ENCODE measurements at places on chromosomes 16 and 17.

DNA sequence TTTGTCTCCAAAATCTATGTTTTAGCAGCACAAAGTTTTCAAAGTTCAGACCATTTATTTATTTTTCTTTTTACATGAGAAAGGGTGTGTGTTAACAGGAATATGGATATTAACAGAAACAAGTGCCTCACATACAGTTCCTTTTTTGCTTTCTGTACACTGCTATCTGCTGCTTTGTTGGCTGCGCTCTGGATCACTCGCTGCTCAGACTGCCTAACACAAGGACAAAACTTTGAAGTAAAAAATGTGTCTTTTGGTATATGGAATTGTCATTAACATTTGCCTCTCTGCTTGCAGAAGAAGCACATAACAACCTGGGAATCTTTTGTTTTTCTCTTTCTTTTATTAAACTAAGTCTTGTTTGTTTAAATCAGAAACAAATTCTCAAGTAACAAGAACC, 262.8 kb downstream of the ZFHX3 start:
- no peak for DNase-seq

- no peak for DNase-seq
Observed at GRCh38 chr17:21005803-21006202, 37.0 kb downstream of the USP22 start.

GRCh38 chr17:80456465-80457235, 19.8 kb downstream of the NPTX1 start:
- DNase-seq = no peak

DNA sequence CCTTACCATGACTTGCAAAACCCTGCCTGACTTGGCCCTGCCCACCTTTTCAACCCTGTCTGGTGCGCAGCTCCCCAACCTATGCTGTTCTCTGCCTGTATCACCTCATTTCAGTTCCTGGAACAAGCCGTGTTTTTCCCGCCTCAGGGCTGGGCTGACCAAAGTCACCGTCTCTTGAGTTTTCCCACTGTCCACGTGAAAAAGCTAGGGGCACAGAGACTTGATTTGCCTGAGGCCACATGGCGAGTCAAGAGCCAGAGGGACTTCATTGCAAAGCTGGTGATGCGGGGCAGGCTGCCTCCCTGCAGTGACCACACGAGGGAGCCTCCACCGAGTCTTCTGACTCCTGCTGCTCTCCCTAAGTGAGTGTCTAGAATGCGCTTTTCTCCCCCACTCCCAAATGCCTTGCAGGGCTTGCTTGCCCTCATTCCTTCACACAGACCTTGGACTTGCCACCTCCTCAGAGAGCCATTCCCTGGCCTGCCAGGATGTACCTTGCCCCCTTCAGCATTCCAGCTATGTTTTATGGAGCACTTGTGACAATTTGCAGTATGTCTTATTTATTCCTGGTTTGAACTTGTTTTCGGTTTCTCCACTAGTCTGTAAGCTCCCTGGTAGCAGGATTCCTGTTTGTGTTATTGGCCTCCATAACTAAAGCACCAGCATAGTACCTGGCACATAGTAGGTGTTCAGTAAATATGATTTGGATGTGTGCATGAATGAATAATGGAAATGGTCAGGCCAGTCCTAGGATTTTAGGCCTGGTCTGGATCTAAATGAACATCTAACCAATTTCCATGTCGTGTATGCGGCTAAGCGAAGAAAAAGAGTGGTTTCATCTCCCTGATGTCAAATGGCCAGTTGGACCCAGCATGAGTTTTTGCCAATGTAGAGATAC, 252.3 kb downstream of the SNX29 start:
- DNase-seq = peak; percentile 39

DNA sequence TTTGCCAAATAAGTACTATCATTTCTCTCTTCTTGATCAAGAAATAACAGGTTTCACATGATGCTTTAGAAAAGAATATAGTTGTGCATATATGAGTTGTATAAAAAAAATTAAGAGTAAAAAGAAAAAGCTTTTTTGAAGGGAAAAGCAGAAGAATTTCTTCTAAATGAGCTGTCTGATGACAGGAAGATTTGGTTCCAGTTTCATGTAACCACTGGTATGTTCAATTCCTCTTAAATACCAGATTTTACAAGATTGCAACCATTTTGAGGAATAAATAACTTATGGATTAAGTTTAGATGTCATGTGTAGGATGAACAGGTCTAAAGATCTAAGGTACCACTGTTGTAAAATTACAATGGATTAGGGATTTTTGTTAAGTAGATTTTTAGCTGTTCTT, 45.0 kb downstream of the VMP1 start:
- DNase-seq = no peak

- DNase-seq = peak; percentile 56
Observed at GRCh38 chr16:57956924-57957672, 13.8 kb downstream of the CNGB1 start.

DNA sequence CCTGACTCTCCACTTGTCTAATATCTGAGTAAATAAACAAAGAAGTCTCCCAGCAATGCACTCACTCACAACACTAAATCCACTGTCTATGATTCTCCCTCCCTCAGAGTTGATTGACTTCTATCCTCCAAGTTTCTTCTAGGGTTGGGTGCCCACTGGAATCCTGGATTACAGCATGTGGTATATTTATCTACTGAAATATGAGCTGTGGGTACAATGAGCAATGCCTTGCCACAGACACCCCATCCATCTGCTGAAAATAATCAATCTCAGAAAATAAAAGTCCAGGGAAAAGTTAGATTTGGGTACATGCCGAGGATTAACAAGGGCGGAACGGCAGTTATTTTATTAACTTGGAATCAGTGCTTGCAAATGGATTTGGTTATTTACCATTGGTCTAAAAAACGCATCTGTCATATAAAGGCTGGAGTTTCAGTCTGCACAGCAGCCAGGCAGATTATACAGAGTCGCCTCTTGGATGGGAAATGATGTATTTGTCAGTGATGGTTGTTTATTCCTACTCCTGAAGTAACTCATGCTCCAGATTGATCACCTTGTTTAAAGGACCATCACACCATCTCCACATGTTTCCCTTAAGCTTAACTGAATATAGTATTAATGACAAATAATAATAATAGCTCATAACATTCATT, 193.9 kb upstream of the SOX9 start:
- DNase-seq = no peak

DNA sequence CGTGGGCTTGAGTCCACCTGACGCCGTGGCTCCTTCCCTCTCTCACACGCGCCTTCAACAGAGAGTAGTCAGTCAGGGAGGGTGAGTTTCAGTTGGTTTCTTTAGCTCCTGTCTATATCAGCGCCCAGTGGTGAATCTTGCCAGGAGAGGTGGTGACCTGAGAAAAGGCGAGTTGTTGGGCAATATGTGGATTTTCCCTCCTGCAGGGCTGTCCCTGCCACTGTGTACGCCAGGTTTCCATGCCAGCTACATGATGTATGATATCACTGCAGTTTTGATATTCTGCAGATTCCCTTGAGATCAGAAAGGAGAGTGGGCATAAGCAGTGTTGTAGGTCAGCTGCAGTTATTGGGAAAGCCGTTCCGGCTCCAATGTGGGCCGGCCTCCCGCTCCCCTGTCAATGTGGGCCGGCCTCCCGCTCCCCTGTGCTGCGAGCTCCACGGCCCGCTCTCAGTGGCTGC, 31.4 kb downstream of the BANP start:
- no peak for DNase-seq
